ENCODE measurements at places on chromosomes 3 and 15. TPM values are rescaled to one million over a fixed set of nuclear protein-coding genes. Genes with fewer than 3 reads are reported as not detected.

DNA sequence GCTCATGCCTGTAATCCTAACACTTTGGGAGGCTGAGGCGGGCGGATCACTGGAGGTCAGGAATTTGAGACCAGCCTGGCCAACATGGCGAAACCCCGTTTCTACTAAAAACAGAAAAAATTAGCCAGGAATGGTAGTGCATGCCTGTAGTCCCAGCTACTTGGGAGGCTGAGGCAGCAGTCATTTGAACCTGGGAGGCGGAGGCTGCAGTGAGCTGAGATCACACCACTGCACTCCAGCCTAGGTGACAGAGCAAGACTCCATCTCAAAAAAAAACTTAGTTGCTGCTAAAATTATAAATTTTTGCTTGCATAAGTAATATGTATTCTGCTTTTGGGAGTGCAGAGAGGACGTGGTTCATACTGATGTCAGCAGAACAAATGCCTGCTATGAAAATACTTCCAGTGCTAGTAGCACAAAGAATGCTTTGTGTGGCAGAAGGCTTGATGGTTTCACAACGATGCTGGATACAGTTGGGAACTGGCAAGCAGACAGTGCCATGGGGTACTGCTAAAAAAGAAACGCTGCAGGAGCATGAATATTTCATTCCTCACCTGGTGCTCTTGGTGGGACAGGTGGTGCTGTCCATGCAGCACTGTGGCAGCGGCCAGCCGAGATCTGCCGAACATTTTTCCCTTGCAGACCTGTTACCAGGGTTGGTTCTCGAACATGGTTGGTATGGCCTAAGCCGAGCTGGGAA, 31.1 kb downstream of the FBXL22 start:
- no peak for DNase-seq

The TMEM207 gene
- total RNA-seq, result not detected

DNA sequence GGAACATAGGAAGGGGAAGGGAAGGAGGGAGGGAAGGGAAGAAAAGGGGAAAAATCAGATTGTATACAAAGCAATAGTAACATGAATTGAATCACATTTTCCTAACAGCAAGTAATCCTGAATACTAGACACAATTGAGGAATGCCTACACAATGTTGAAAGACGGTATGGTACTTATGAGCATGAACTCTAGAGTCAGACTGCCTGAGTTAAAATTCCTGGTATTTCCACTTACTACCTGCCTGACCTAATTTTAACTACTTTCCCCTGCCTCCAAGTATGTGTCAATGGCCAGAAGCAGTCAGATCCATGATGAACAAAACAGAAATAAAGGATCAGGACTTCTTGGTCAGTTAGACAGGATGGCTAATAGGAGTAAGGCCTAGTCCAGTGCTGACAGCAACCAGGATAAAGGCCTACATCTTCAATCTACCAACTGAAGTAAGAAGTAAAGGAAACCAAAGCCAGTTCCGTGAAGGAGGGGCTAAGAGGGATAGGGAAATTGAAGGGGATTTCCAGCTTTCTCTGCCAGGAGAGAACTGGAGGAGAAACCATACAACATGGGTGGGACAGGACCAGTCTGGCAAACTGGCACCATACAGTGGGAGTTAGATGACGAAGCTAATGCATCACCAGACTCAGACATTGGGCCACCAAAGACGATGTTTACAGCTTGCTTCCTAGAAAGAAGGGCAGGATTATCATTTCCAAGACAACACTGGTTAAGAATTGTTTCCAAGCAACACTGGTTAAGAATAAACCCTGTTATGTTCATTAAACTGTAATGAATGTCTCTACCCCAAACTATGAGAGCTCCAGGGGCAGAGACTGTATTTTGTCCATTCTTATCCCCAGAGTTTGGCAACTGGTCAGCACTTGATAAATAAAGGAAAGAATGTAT, 151.6 kb upstream of the UBE2E2 start:
- no peak for DNase-seq

GRCh38 chr3:94115482-94115881, 52.6 kb downstream of the NSUN3 start:
- DNase-seq, result peak; percentile 31

The EPHB1 gene
- under 0.01 TPM for total RNA-seq

The ACKR2 gene
- 0.81 TPM for total RNA-seq

GRCh38 chr3:114329823-114330222, 36.0 kb downstream of the TIGIT start:
- DNase-seq, result no peak

DNA sequence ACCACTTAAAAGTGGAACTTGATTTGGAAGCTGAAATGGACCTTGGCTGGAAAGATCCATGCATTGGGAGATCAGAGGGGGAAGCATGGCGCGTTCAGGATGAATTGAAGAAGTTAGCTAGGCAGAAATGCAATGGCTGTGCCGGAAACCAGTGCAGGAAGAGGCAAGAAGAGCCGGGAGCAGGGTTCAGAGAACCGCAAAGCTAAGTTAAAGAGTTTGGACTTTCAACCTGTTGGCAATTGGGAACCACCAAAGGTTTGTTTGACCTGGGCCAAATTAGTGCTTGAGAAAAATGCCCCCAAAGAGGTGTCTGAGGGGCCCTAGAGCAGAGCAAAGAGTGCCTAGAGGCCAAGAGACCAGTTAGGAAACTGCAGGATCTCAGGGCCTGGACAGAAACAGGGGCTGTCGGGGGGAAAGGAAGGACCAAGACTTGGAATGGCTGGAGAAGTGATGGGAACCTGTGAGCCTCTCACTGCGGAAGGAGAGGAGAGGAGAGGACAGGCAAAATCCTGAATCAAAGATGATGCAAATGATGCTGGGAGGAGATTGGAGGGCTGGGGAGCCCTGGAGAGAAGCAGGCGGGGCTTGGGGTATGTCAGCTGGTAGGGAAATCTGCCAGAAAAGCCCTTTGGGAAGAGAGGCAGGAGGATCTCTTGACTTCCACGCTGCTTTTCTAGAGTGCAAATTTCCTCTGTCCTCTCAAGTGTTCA, 49.3 kb downstream of the FAM174B start:
- no peak for DNase-seq

GRCh38 chr3:46378426-46378942, 7.7 kb downstream of the CCR5 start:
- DNase-seq, result peak; percentile 55

GRCh38 chr3:113169891-113170452, 41.4 kb upstream of the BOC start:
- no peak for DNase-seq

- no peak for DNase-seq
Measured at GRCh38 chr3:143307613-143308183, 188.1 kb downstream of the CHST2 start.

DNA sequence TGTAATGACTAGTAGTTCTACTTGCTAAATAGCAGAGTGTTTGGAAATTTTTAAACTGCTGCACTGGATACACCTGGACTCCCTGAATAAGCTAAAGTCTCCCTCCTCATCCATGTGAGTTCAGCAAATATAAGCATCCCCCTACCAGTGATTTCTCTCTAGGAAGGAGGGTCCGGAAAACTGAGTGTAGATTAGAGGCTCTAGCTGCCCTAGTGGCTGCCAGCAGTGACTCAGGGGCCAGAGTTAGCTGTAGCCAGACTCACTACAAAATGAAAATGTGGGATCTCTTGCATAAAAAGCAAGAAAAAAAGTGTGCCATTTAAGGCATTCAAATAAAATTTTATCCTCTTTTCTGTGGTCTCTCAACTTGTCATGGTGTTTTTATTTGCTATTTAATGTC, 485.0 kb upstream of the ATP11B start:
- DNase-seq, result no peak

GRCh38 chr3:70970171-70970570, 613.4 kb downstream of the FOXP1 start:
- no peak for DNase-seq

The SEMA3G gene
- total RNA-seq, result 0.54 TPM

DNA sequence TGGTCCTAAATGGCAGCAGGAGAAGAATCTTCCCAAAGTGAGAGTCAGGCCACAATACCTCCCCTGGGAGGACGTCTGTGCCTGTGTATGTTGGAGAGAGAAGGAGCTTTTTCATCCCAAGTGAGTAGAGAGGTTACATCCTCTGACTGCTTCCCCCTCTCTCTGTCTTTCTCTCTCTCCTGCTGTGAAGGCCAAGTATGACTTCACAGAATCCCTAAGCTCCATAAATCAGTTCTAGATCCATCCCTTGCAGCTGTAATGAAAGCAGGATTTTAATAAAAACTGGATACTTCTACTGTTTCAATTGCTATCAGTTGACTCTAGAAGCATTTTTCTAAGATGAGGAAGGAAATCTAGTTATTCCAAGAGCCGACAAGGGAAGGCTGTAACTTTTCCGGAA, 389.1 kb upstream of the PROK2 start:
- DNase-seq, result no peak

DNA sequence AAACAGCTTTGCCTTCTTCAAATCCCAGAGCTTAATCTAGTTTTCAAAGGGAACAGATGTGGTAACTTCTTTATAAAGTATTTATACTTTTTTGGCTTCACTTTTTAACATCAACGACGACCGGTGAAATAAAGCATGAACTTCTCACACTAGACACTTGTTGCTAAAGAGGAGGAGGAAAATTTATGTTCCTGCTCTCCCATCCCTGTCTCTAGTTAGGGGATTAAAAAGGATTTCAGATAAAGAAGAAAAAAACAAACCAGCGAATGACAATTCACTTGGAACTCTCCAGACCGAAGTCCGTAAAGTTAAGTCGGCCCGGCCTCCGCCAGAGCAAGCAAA, 672 bp downstream of the NEDD4 start:
- DNase-seq, result no peak
